Left forelimb (tissue), 1 donor: ENCODE measurements at places on chromosomes 2 and 18.

DNA sequence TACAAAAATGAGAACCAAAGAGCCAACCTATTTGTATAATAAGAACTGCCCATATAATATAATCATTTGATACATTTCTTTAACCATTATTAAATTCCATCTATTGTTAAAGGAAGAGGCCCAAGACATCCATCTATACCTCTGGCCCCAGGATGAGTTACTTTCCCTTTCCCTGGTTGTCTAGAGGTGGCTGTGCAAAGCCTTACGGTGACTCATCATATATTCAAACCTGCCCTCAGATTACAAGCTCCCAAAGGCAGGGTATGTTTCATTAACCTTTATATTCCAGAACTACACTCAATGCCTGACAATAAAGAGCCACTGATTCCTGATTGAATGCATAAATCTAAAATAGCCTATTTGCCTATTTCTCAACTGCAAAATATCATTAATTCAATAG lies 105.8 kb upstream of the PID1 start:
- no peak for DNase-seq

- DNase-seq, result no peak
Observed at GRCh38 chr2:155318710-155319109, 620.2 kb downstream of the KCNJ3 start.

GRCh38 chr2:134224005-134224404 lies 29.9 kb upstream of the MGAT5 start:
- no peak for DNase-seq

- DNase-seq, result no peak
Observed at GRCh38 chr18:56823986-56824565, 172.9 kb downstream of the WDR7 start.

GRCh38 chr2:174546519-174547506 lies 50.8 kb downstream of the WIPF1 start:
- no peak for DNase-seq

DNA sequence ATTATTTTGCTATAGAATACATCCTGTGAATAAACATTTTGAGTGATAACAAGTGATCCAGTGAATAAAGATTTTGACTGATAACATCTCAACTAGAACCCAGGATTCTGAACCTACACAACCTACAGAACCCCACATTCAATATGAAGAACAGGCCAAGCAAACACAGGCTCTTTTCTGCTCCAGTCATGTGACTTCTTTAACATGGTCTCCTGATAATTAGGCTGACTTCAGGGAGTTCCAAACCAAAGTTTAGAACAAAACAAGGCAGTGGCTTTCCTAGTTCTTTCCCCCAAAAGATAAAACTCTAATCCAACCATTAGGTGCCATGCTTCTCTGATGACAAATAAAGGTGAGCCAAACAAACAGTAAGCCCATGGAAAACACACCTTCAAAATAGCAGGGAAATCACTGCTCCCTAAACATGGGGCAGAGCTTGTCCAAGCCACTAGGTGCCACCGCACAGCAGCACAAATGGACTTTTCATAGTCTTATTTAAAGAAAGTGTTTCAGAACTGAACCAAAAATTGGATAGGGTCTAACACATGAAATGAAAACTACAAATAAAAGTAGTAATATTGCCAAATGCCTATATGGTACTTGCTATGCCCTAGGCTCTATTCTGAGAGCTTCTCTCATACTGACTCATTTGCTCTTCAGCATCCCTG lies 95.3 kb downstream of the EVA1A start:
- DNase-seq, result no peak

- no peak for DNase-seq
Observed at GRCh38 chr2:159614534-159615366, 1.6 kb downstream of the BAZ2B start.

GRCh38 chr18:50422286-50422898 lies 47.5 kb downstream of the SKA1 start:
- DNase-seq, result no peak

DNA sequence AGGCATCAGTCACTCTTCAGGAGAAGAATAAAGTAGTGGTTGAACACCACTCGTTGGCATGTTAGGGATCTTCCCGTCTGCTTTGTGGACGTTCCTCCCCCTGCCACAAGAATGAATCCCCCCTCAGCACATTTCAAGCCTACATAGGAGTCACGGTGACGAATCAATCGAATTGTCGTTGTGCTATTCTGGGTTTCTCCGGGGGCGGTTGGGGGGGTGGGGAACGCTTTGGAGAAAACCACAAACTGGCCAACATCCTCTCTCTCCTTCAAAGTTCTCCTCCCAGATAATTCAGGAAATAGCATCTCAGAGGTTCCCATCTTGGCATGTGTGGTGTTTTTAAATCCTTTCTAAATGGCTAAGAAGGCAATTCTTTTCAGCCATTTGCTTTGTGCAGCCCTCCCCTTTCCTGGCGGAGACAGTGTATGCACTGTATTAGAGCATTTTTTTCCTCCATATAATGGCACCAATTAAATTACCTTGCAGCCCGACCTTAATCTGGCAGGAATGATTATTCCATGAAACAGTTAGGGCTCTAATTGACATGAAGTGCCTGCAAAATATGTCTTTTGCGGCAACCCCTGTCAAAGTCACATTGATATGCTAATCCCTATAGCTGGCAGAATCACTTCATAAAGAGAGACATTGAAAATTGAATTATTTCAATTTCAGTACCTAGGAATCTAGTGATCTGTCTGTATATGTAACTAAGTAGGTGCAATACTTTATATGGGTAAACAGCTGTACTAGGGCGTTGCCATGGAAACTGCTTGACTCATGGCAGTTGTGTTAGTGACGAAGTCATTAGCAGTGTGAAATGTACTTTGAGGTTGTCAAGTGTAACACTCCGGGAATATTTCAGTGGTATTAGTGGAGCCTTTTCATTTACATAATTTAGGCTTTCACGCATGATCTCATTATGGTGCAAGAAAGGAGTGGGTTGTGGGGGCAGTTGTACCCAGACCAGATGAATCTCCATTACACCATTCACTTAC lies 323.4 kb upstream of the SLC14A2 start:
- DNase-seq, result no peak
